ENCODE measurements at places on chromosomes 2 and 18. TPM values are rescaled to one million over a fixed set of nuclear protein-coding genes. Genes with fewer than 3 reads are reported as not detected.

VIT gene
- 6.8 TPM for total RNA-seq

KCMF1 gene
- total RNA-seq, result 85.2 TPM

CYP27C1 gene
- total RNA-seq, result not detected

NDUFS1 gene
- total RNA-seq, result 536 TPM

NR4A2 gene
- 0.77 TPM for total RNA-seq

SLC14A1 gene
- 8.9 TPM for total RNA-seq

PASK gene
- total RNA-seq, result 6.3 TPM

BUB1 gene
- total RNA-seq, result 8.3 TPM

MYO5B gene
- total RNA-seq, result 0.51 TPM

EPB41L5 gene
- 13.4 TPM for total RNA-seq

DNA sequence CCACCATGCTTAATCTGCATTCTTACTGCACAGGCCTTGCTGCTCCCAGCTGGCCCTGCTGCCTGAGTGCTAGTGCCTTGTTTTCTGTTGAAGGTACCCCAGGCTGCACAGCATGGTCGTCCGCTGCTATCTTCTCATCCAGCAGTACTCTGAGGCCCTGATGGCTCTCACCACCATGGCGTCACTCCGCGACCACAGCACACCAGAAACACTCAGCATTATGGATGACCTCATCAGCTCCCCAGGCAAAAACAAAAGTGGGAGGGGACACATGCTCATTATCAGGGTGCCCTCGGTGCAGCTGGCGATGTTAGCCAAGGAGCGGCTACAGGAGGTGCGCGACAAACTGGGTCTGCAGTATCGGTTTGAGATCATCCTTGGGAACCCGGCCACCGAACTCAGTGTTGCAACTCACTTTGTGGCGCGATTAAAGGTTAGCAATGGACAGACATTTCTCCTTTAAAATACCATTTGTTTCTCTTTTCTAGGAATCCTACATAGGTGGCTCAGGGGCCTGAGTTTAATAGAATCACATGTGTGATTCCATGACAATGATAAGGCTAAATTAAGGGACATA, 110.5 kb downstream of the ESCO1 start:
- DNase-seq, result no peak

DNA sequence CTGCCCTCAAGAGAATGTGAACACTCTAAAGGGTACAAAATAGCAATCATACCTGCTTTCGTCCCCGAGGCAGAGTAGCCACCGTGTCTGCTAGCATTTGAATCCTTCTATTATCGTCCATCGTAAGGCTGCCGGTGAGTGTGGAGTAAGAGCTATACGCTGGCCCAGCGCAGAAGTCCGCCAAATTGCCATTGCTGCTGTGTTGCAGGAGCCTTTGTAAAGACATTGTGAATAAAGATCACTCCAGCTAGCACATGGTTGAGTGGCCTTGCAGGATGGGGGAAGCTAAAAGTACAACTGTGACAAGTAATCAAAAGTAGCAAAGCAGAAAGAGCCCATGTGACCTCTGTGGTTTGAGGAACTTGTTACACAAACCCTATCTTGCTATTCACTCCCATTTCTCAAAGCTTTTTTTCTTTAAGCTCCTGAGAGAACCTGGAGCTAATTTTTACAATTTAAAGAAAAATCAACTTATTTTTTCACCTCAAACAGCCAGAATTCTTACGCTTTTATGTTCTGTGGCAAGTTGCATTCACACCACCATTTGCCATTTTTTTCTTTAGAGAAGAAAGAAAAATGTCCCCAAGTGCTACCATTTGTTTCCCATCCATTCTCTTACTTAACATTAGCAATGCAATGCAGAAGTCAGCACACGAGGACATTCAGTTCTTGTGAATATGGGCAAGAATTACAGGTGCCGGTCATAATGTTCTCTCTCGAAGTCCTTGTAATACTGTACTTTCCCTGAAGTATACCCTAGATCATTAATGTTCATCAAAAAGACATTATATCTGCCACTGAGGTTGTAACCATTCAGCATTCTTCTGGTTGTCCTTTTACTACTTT, at the start of gene CYTIP:
TSS of gene CYTIP (minus strand) at position 295 of the 846 bp plus-strand sequence. CDS start at position 226, 69 bp downstream.
- peak; percentile 52 for DNase-seq

- DNase-seq, result no peak
Measured at GRCh38 chr2:140624200-140624599, 1506.6 kb downstream of the LRP1B start.

- DNase-seq, result no peak
Measured at GRCh38 chr2:161033059-161033660, 127.1 kb upstream of the TANK start.

- DNase-seq, result no peak
Measured at GRCh38 chr18:75307530-75307929, 96.9 kb downstream of the TSHZ1 start.

GRCh38 chr2:4915357-4915756, 776.8 kb upstream of the SOX11 start:
- DNase-seq, result no peak

DNA sequence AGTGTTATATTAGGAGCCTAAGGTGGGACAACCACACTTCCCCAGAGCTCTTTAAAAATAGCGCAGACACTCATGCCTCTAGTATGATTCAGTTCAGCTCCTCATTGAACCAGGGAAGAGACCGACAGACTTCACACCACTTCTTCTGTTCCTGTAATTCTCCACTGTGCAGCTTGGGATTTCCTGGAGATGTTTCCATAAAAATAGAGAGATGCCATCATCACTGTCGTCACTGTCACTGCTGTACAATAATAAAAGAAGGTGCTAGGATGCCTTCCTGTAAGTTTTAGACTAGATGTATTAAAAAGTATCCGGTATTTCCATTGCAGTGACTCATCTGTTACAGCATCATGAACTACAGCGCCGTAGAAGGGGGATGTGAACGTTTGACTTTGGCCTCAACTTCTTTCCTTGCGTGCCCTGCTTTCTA, 110.9 kb downstream of the FAM210A start:
- DNase-seq, result no peak

DNA sequence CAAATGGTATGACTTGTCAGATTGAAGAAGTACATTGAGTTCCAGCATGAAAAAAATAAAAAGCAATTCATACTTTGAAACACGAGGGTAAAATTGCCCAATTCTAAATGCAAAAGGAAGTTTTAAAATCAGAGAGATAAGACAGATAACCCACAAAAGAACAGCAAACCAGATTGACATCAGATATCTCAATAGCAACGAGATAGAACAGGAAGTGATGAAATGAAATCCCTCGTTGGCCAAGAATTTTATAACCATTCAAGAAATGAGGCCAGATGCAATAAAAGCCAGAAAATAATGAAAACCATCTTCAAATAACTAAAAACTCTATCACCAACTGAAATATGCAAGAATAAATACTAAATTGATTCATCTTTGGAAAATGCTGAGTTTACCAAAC, 172.8 kb downstream of the CD226 start:
- DNase-seq, result no peak

- no peak for DNase-seq
Measured at GRCh38 chr18:14907420-14907819, 159.4 kb downstream of the ANKRD30B start.

DNA sequence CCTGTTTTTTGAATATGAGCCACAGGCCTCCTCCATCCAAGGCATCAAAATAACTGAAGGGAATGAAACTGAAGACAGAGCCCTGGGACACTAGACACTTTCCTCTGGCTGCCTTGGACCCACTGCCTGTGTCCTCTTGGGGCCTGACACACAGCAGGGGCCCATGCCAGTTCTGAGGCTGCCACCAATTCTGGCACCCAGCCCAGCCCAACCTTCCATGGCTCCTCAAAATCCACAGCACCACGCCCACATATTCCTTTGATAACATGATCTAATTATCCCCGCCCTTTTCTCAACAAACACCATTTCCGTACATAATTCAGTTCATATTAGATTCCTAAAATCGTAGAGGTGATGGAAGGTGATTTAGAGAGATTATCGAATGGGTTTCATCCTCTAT, 64.2 kb downstream of the EMX1 start:
- DNase-seq, result peak; percentile 60

DNA sequence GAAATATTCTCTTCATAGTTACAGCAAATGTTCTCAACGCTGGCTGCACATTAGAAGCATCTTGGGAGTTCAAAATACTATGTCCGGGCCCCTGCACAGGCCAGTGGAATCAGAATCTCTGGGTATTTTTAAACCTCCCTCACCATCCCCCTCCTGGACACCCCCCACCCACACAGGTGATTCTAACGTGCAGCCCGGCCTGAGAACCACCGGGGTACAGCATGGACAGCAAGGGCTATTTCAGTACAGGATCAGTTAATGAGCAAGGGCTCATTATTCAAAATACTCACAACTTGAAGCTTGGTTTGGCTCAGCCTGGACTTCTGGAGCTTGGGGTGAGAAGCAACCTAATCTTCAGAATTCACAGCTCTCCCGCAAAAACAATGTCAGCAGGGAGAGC, 31.4 kb downstream of the INO80C start:
- no peak for DNase-seq

GRCh38 chr2:19881221-19881907, 20.4 kb downstream of the TTC32 start:
- DNase-seq, result no peak

GRCh38 chr18:62151068-62151771, 35.6 kb downstream of the PIGN start:
- DNase-seq, result no peak

DNA sequence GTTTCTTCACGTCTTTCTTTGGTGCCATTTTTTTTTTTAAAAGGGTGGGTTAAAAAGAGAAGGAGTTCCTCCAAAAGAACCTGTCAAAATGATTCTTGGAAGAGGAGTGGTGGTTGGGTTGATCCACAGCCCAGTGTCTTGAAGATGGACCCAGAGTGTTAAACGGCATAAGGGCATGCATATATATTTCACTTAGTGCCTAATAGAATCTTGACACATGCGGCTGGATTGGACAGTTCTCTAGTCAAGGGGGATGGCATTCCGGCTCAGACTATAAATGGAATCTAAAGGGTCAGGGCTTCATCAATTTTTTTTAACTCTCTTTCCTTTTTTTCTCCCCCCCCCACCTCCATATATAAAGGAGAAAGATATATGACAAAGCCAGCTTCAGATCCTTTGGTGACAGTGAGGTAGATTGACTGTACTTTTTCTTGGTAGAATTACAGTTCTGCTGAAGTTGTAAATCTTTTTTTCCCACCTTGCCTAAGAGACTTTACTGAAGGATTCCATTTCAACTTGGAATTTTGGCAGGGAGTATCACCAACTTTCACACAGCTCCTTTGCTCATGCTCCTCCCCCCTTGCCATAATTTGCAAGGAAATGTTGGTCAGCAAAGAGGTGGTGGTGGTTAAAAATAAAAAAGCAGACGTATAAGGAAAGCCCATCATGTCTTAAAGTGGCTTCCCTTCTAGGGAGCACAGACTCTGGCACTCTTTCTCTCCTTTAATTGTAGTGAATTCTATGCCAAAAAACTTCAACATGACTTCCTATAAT, at the start of gene MYL1:
TSS of gene MYL1 (minus strand) at position 160 of the 774 bp plus-strand sequence. CDS start at position 28, 132 bp downstream.
- DNase-seq, result no peak

GRCh38 chr18:55323051-55323994, 264.7 kb downstream of the TCF4 start:
- no peak for DNase-seq

GRCh38 chr2:12440731-12441130, 276.0 kb upstream of the TRIB2 start:
- DNase-seq, result no peak

GRCh38 chr2:17058772-17059402, 393.3 kb upstream of the CYRIA start:
- no peak for DNase-seq

GRCh38 chr2:70767699-70768589, at the start of gene ADD2:
TSS of gene ADD2 (minus strand) at chr2:70768200. CDS start at chr2:70706408, 61,792 bp downstream.
- peak; percentile 35 for DNase-seq

- DNase-seq, result no peak
Measured at GRCh38 chr2:63755216-63755615, 86.5 kb upstream of the UGP2 start.

GRCh38 chr18:74005320-74006109, 142.1 kb downstream of the FBXO15 start:
- DNase-seq, result no peak

GRCh38 chr2:154693741-154694340, 4.7 kb upstream of the KCNJ3 start:
- no peak for DNase-seq

GRCh38 chr18:73245345-73245744, 377.6 kb upstream of the NETO1 start:
- DNase-seq, result no peak

DNA sequence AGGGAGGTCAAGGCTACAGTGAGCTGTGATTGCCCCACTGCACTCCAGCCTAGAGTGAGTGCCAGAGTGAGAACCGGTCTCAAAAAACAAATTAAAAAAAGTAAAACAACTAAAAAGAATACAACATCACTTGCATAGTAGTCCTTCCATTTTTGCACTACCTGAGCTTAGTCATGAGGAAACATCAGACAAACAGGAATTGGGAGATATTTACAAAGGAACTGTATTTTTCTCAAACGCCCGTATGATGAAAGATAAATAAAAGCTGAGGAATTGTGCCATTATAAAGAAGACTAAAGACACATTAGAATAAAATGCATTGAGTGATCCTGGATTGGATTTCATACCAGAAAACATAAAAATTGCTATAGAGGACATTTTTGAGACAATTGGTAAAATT, 50.0 kb upstream of the ATP8B1 start:
- DNase-seq, result no peak

DNA sequence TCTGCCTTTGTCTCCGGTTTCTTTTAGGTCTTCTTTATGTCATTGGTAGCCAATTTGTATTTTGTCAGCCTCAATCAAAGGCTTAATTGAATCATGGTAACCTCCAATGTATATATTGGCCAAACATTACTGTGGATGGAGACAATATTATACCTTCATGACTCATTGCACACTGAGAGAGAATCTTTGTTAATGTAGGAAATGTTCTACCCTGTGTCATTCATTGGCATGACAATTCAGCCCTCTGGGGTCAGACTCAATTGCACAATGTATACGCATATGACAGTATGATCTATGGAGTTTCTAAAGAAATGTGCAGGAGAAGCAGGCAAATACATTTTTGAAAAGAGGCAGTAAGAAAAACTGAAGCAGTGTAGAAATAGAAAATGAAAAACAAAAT, 162.6 kb downstream of the PDE11A start:
- no peak for DNase-seq

DNA sequence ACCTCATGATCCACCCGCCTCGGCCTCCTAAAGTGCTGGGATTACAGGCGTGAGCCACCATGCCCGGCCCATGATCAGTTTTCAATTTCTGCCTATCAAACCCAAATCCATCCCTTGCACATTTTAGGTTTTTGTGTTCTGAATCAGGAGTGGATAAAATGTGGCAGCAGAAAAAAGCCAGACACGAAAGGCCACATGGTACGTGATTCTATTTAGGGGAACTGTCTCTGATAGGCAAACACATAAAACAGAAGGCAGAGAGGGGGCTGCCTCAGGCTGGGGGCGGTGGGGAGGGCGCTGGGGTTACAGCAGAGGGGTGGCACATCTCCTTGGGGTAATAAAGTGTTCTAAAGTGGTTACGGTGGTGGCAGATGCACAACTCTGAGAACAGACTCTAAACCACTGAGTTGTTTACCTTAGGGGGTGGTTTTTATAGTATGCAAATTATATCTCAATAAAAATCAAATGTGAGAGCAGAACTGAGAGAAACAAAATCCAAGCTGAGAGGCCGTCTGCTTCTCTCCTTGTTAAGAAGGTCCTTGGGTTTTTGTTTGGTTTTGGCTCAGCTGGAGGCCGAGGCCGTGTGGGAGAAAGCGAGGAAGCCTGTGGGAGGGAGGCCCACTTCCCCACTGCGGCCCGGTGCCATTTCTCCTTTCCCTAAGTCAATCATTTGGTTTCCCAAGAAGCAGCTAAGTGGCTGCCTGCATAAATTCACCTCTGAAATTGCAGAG, 78.0 kb downstream of the SOWAHC start:
- no peak for DNase-seq
